ENCODE measurements at places on chromosomes 6 and 20.

GRCh38 chr6:51812231-51812630 is 275.2 kb downstream of the PKHD1 start:
- DNase-seq: no peak

DNA sequence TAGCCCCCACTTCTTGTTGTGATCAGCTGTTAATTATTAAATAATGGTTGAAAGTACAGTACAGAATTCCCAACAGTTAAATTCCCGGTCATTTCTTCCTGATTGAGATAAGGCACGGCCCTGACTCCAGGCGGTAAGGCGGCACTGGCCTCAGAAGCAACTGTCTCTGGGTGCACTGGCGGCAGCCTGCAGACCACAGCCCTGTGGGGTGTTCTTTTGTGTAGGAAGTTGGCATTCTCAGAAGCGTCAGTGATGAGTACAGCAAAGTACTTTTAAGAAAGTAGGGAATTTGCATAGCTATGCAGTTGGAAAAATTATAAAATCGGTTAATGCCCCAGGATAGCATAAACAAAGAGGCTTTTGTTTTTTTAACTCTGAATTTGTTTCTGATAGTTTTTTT is 50.5 kb downstream of the SAMD5 start:
- no peak for DNase-seq

GRCh38 chr6:21664314-21665109 is 71.0 kb downstream of the SOX4 start:
- DNase-seq: peak; percentile 27

DNA sequence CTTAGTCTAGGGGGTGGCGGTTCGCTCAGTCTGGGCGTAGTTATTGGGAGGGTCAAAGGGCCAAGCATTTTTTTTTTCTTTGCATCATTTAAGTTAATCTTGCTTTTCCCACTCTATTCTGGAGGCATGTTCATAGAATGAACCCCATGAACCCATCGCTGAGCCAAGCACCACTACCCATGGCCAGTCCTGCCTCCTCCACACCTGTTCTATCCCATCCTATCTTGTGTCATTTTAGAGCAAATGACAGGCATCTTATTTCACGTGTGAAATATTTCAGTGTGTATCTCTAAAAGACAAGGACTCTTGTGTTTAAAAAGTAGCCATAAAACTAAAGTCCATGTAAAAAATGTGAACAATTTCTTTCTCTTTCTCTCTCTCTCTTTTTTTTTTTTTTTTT is 13.9 kb downstream of the SRC start:
- DNase-seq: no peak

DNA sequence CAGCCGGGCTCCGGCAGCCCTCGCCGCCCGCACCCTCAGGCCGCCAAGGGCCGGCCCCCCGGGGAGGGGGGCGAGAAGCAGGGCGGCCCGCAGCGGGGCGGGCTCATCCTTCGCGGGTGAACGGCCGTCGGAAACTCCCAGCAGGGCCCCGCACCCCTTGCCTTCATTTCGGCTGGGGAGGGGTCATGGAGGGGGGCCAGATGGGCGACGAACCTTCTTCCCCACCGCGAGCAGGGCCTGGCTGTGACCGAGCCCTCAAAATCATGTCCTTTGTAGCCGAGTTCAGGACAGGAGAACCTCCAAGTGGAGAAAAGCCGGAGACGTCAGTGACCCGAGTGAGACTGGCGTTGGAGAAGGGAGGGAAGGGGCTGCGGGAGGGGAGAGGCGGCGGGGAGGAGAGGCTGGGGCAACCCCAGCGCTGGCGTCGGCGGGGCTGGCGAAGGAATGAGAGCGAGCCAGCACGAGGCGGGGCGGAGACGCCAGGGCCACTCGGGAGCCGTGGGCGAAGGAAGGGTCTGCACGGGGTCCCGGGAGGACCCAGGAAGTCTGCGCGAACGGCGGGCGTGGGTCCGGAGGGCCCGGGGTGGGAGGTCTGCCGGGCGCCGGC is 571 bp upstream of the FOXC1 start:
- DNase-seq: no peak

- no peak for DNase-seq
These were observed 363.8 kb downstream of the RNGTT start for GRCh38 chr6:88599571-88599970.

- no peak for DNase-seq
These were observed 3.1 kb downstream of the CHMP4B start for GRCh38 chr20:33814238-33814712.

DNA sequence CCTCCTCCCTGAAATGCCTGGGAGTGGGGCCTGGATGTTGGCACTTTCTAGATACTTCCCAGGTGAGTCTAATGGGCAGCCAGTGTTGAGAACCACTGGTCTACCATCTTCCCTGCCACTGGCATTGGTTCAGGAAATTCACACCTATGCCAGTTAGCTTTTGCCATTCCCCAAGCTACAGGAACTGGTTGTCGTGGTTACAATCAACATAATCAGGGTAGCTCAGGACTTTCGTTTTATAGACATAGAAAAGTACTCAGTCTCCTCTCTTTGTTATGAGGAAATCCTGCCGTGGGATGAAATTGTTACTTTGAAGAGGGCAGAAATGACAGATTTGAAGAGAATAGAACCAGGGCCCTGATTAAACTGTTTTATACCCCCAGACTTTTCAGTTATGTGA is 127.9 kb upstream of the FOXO3 start:
- DNase-seq: no peak

DNA sequence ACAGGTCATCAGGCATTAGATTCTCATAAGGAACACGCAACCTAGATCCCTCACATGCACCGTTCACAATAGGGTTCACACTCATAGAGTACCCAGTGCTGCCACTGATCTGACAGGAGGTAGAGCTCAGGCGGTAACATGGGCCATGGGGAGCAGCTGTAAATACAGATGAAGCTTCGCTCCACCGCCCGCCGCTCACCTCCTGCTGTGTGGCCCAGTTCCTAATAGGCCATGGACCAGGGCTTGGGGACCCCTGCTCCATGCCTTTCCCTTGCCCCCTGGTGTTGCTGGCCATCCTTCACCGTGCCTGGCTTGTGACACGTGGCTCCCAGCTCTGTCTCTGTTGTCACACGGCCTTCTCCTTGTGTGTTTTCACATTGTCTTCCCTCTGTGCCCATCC is 171.1 kb upstream of the JARID2 start:
- no peak for DNase-seq

- DNase-seq: no peak
These were observed 66.0 kb upstream of the RALY start for GRCh38 chr20:33927724-33928123.

GRCh38 chr6:13924949-13925881 is at the start of gene RNF182:
Gene RNF182, plus strand, starts transcription at chr6:13924952. Its CDS starts 52,168 bp downstream, at chr6:13977120.
- no peak for DNase-seq

DNA sequence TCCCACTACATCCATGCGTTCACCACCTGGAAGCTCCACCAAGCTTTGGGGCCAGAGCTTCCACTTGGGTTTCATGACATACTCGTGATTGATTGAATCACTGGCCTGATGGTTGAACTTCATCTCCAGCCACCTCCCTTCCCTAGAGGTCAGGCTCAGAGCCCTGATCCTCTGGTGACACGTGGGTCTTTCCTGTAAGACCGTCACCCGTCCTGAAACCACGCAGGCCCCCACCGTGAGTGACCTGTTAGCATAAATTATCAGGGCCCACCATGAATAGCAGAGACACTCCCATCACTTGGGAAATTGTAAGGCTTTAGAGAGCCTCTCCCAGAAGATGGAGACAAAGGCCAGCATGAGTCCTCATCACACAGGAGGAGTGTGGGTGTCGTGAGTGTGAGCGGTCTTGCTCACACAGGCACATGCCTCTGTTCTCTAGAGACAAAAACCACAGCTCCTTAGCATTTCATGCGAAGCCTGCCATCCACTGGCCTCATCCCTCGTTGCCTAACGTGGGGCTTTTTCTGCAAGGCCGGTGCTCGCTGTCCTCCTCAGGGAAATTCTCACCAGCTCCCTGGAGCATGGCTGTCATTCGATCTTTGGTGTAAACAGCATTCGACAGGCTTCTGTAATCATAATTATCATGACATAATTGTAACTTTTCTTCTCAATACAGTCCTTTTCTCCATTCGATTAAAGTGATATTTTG is 65.1 kb upstream of the DUSP22 start:
- DNase-seq: no peak

GRCh38 chr20:48948612-48949011 is 27.1 kb downstream of the ARFGEF2 start:
- no peak for DNase-seq

DNA sequence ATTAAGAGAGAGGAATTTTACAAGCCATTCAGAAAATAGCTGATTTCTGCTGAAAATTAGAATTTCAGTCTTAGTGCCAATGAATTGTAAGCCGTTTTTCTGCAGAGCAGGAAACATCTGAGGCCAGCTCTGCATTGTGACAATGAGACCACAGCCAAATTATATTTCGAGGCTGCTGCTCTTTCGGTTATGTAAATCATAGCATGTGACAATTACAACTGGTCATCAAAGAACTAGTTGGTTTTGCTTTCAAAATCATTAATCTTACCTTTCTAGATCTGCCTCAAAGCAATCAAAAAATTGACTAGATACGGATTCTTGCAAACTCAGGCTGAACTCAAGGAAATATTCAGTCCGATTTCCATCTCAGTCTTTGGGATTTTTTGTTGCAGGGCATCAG is 33.4 kb upstream of the INSM1 start:
- DNase-seq: no peak

GRCh38 chr20:24836661-24837299 is 112.3 kb upstream of the CST7 start:
- no peak for DNase-seq

DNA sequence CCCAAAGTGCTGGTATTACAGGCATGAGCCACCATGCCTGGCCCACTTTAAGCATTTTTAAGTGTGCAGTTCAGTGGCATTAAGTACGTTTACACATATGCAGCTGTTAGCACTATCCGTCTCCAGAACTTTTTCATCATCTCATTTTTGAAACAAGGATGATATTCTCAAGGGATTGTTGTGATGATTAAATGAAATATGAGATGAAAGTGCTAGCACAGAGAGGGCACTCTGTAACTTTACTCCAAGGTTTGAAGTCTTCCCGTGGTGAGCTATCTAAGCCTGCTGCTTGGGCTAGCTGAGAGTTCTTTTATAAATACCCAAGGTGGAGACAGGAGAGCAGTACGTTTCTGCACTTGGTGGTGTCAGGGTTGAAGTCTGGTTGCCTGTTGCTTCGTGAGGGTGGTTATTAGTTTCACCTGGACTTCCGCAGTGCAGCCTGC is 6.6 kb downstream of the TM9SF4 start:
- no peak for DNase-seq

- DNase-seq: peak; percentile 67
These were observed 155.0 kb downstream of the GJA1 start for GRCh38 chr6:121590438-121590837.

- peak; percentile 54 for DNase-seq
These were observed 25.4 kb upstream of the IYD start for GRCh38 chr6:150343434-150343833.

DNA sequence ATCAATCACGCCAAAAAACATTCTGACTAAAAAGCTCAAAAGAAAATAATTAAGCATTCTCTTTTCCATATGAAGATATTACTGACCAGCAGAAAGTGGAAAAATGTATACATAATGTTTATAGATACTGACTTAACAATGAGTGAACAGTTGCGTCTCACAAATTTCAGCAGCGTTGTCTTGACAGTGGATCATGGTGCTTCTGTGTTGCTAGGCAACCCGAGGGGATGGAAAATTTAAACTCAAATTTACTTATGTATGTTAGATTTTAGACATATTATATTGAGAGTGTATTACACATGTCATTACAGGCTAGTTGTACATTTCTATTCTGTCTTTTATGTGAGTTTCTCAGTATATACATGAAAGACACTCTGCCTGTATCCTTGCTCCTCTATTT is 110.2 kb downstream of the LAMA2 start:
- DNase-seq: no peak

- DNase-seq: no peak
These were observed 71.0 kb upstream of the MRAP2 start for GRCh38 chr6:83962582-83962981.

DNA sequence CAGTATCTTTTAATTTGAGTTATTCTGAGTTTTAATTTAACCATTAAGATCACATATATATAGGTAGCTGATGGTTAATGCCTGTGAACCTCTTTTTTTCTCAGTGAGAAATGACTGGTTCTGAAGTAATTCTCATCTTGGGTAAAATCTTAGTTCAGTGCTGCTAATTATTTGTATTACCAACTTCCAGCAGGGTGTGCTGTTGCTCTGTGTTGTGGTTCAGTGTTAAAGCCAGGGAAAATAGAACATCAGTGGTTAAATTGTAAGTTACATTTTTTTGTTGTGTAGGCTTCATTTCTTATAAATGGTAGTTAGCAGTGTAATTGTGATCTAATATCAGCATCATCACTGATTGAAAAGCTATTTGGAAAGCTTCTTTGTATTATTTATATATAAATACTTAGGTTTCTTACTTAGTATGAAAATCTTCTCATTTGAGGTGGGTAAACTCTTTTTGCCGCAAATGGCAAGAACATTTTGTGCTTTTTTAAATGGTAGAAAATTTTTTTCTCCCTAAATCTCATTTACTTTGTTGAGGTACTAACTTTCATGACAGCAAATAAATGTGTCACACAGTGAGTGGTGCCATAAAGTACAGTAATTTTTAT is 43.7 kb downstream of the CDC5L start:
- DNase-seq: peak; percentile 37

GRCh38 chr6:22062807-22063408 is 233.9 kb downstream of the PRL start:
- DNase-seq: no peak

GRCh38 chr20:39049148-39049547 is 87.0 kb downstream of the DHX35 start:
- no peak for DNase-seq

- DNase-seq: peak; percentile 22
These were observed 39.4 kb upstream of the EEF1A1 start for GRCh38 chr6:73560182-73560732.

DNA sequence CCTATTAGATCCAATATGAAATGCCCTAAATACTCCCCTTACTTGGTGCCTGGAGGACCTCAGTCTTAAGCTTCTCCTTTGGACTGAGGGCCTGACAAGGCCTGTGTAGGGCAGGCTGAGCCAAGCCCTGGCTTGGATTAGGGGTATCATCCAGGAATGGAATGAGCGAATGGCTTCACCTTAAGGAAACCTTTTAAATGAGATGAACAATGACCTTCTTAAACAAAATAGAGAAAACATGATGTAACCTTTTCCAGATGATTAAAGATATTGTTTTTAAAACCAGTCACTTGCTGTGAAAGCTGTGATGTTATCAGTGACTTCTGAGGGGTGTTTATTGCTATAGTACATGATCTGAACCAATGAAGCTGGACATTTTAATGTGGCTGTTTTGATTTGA is 55.5 kb downstream of the TRAF3IP2 start:
- DNase-seq: no peak
